ENCODE measurements at places on chromosomes 1 and 21.

DNA sequence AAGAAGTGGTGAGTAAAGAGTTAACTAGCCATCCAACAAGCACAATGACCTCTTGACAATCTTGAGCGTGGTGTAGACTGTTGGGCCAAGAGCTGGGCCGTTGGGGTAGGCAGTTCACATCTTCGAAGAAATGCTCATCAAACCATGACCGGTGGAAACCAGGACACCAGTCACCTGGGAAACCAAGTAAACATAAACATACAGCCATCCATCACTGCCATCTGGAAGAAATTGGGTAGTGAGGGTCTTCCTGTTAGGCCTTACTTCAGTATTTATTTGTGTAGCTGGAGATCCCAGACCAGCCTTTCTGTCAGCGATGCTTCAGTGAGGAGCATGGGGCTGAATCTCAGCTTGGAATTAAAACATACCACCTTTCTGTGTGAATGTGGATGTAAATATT lies 108.1 kb upstream of the HAO2 start:
- no peak for DNase-seq

GRCh38 chr1:10537082-10537766 lies 62.5 kb downstream of the PEX14 start:
- DNase-seq: no peak

DNA sequence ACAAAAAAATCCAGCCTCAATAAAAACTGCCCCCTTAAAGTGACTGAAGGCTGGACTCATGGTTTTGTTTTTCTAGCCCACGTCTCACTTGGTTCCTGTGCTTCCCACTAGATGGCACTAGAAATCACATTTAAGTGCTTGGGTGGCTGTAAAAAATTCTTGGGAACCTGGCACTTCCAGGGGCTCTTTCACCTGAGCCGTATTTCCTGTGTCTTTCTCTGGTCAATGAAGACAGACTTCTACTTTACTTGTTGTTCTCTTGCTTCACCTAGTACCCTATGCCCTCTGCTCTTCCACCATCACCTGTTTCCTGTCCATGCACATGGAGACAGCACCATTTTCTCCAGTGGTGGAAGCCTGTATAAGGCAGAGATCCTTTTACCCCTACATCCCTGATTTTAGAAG lies 20.0 kb downstream of the METTL13 start:
- DNase-seq: no peak

DNA sequence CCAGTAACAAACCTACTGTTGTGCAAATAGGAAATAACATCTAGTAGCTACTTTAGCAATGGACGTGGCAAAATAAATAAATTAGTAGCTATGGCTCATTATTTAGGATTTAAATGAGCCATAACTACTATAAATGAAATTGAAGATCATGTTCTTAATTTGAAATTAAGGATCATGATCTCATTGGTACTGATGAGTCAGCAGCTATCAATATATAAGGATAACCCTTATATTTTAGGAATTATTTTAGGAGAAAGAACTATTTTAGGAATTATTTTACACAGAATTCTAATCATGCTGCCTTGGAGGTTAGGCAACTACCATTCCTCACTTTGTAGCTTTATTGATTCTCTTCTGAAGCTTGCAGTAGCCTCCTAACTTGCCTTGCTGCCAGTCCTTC lies 24.0 kb downstream of the DR1 start:
- no peak for DNase-seq

- DNase-seq: no peak
These were observed 11.3 kb upstream of the ADORA1 start for GRCh38 chr1:203116091-203116820.

GRCh38 chr1:77447669-77448068 lies 165.8 kb downstream of the AK5 start:
- DNase-seq: no peak

- no peak for DNase-seq
These were observed 16.3 kb downstream of the PAX7 start for GRCh38 chr1:18646786-18647410.

DNA sequence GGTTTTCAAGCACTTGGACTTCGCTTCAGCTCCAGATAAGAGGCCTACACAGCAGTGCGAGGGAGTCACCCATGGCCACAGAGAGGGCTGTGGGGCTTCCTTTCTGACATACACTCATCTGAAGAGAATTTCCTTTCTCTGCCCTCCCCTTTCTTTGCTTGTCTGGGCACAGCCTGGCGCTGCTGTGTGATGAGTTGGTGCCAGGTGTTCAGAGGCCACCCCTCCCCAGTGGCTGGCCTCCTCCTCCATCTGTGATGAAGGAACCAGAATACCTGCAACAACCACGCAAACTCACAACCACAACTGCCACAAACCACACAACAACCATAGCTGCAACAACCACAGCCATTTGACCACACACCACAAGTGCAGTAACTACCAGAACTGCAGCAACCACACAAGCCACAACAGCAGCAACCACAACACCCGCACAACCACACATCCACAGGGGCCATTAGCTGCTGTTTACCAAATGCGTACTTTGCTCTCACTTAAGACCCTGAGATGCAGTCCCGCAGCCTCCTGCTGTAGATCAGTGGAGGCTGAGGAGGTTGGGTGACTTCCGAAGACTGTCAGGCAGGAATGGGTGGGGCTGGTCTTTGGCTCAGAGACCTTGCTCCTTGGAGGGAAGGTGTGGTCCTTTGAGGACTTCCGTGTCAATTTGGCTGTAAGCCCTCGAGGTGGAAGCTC lies 71.1 kb downstream of the IER5 start:
- DNase-seq: peak; percentile 71

- DNase-seq: no peak
These were observed 89.8 kb downstream of the SMYD3 start for GRCh38 chr1:246417152-246417812.

- no peak for DNase-seq
These were observed 100.7 kb upstream of the TSPAN2 start for GRCh38 chr1:115189814-115190539.

DNA sequence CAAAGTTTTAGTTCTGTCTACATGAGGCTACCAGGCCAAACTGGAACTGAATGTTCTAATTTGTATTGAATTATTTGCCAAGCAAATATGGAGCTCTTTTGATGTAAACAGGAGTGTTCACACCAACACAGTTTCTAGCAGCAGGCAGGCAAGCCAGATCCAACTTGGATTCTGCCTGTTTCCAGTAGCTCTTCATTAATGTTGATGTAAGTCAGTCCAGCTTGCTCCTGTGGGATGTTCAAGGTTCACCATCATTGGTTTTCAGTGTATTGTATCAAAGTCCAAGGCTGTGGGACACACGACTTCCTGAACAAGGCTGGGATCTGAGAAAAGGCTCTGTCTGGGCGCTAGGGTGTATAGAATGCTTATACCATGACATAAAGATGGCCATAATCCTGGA lies 68.1 kb downstream of the PAPPA2 start:
- DNase-seq: no peak

DNA sequence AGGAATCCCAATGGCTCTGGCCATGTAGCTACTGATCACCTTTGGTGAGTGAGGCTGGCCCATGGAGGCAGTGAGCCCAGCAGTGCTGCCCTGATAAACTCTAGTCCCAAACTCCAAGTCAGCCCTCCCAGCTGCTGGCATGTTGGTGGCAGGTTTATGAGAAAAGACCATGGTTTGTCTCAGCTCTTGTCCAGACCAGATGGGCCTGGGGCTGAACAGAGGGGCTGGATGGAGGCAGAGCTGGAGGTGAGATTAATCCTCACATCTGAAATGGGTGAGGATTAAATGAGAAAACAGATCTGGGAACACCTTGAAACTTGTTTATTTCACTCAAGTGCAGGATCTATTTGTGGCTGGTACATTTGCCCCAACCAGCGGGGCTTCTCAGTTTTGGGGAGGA lies 3.2 kb downstream of the TMEM269 start:
- no peak for DNase-seq

DNA sequence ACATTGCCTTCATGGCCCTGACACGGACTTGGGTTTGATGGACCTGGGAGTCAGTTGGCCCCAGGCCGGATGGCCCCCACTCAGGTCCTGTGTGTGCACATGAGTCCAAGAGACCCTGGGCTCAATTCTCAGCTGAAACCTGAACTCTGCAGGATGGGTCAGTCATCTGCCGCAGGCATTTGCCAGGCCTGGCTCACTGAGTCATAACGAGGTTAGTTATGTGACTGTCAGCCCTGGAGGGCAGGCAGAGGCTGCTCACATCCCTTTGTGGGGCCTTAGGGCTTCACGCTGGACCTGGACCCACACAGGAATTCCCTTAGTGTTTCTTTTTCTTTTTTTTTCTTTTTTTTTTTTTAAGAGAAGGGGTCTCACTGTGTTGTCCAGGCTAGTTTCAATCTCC lies 46.5 kb downstream of the PSMG1 start:
- no peak for DNase-seq

DNA sequence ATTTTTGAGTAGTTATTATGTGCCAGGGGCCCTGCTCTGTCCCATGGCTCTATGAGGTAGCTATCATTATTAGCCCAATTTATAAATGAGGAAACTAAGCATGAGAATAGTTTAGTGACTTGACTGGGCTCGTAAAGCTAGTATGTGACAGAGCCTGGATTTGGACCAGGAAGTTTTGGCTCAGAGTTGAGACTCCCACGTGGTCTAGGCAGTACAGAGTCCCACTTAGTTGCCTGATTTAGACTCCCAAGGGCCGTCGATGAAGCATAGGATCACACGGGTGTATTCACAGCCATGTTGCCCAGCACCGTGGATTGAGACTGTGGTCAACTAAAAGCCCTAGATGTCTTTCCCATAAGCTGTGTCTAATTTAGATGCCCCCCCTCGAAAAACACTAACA lies 81.7 kb downstream of the DDX20 start:
- DNase-seq: no peak

- no peak for DNase-seq
These were observed 51.4 kb downstream of the GRIK1 start for GRCh38 chr21:29888437-29888836.

GRCh38 chr1:239539051-239539450 lies 152.7 kb downstream of the CHRM3 start:
- no peak for DNase-seq

GRCh38 chr1:206032380-206033140 lies 8.9 kb upstream of the CTSE start:
- DNase-seq: no peak

DNA sequence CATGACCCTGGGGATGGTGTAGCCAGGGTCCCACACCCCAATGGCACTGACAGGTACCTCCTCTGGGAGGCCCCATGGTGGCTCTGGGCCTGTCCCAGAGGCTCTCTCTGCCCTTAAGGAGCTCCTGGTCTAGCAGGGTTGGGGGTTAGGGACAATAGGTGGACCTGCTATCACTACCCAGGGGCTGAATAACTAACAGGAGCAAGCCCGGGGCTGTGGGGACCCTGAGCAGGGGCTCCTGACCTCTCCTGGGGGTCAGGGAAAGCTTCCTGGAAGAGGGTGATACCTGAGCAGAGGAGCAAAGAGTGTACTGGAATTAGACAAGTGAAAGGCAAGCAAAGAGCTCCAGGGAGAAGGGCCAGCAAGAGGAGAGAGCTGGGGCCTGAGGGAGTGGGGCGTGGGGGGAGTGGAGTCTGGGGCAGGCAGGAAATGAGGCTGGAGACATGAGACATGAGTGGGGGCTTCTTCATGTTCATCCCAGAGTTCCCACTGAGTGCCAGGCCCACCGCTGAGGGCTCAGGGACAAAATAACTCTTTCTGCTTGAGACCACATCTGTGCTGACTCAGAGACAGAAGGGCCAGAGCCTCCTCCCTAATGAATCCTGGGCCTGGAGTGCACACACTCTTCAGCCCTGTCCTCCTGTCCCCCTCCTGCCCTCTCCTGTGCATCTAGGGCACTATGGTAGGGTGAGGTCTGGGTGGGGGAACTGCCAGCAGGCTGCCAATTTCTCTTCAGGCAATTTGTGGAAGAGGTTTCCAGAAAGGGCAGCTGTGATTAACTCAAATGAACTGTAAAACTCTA lies 517.6 kb downstream of the PTPRU start:
- no peak for DNase-seq

GRCh38 chr1:4877426-4877825 lies 223.0 kb downstream of the AJAP1 start:
- no peak for DNase-seq

DNA sequence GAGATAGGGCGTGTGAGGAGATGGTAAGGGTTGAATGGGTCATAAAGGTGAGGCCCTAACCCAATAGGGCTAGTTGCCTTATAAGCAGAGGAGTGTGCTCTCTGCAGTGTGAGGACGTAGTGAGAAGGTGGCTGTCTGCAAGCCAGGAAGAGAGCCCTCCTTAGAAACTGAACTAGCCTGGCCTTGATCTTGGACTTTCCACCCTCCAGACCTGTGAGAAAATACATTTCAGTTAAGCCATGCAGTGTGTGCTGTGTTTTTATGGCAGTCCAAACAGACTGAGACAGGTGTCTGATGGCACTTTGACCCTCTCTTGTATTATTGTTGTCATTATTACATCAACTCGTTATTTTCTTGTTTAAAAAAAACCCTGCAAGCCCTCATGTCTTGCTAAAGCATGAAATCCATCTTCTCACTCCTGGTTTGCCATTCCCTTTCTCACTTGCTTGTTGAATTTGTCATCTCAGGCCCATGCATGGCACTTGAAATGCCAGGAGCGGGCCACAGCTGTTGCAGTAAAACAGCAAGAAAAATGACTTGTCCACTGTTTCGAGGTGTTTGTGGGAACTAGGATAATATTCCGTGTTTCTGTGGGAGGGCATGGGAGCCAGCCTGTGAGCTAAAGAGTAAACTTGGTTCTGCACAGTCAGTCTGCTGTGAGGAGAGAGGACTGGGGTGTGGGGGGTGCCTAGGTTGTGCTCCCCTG lies 78.6 kb downstream of the STUM start:
- DNase-seq: no peak

GRCh38 chr21:45644041-45644906 lies 749 bp downstream of the PCBP3 start:
- DNase-seq: no peak

DNA sequence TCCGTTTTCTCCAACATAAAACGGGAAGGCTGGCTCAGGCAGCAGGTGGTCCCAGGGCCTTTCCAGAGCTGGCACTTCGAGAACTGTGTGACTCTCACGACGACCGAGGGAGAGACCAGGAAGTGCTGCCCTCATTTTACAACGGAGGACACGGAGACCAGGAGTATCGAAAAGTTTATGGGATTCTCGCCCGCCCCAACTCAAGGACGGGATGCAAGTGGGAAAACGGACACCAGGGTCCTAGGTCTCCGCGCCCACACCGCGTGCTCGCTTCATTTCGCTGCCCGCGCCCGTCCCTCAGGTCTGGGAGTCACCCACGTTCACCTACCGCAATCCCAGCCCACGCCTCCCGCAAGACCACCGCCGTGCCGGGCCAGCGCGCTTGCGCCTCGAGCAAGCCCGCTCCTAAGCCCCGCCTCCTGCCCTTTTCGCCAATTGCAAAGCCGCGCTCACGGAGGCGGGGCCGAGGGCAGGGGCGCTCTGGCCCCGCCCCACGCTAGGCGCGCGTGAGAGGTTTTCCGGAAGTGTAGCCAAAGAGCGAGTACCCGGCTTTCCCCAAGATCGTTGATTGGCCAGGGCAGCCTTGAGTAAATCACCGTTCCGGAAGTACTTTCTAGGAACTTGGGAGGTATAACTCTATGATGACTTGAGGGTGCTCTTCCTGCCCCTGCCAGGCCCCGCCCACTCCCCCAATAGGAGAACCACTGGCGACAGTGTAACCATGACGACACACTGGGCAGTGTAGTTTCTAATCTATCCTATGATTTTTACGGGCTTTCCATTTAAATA lies at the start of gene PARS2:
PARS2 (minus strand) TSS at position 391 of the 789 bp plus-strand sequence. CDS start 5,362 bp downstream, outside the sequence.
- DNase-seq: peak; percentile 93

GRCh38 chr1:240149484-240150094 lies 57.9 kb downstream of the FMN2 start:
- DNase-seq: no peak
